ENCODE measurements at places on chromosomes 3 and 15.

DNA sequence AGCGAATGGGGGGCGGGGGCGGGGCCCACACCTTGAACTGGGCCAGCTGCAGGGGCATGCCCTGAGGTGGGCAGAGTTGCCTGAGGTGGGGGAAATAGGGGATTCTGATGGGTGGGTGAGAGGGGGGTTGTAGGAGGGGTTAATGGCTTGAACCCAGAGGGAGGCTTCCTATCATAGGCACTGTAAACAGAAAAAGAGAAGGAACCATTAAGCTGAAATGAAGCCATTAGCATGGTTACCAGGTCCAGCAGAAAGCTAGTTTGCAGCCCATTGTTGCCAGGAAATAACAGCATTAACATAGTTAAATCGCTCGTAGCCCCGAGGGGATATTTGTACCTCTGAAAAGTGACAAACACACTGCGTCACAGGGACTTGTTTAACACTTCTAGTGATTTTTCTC is 29.0 kb downstream of the ETV5 start:
- no peak for DNase-seq

- DNase-seq, result no peak
Measured at GRCh38 chr3:188026191-188026968, 127.6 kb upstream of the LPP start.

DNA sequence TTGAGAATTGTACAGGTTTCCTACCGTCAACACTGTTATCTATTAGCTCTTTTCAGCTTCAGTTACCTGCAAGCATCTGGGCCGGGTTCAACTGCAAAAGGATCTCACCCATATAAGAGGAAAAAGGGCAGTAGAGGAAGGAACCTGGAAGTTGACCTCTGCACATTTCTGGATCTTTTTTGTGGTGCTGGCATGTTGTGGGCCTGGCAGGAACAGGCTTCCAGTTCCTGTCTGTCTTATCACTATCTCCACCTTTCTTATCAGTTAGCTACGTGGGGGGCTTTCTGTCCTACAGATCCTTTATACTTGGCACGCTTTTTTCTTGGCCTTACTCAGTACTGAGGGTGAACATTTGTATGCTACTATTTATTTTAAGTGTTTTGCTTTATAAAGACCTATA is 42.2 kb upstream of the TJP1 start:
- DNase-seq, result no peak

DNA sequence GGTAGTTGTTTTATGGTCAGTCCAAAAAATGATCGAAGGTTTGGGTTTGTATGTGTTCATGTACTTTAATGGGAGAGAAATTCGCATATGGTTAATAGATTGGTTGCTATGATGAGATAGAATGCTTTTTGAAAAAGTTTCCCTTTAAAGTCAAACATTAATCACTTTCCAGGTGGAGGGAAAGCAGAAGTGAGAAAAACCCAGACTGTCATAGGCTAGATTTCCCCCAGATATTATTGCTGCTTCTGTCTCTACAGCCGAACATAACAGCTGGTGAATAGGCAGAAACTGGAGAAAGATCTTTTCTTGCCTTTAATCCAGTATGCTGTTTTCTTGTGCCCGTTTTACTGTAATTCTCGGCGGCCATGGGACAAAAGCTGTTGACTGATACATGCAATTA is 287.6 kb downstream of the SOX2 start:
- DNase-seq, result no peak

DNA sequence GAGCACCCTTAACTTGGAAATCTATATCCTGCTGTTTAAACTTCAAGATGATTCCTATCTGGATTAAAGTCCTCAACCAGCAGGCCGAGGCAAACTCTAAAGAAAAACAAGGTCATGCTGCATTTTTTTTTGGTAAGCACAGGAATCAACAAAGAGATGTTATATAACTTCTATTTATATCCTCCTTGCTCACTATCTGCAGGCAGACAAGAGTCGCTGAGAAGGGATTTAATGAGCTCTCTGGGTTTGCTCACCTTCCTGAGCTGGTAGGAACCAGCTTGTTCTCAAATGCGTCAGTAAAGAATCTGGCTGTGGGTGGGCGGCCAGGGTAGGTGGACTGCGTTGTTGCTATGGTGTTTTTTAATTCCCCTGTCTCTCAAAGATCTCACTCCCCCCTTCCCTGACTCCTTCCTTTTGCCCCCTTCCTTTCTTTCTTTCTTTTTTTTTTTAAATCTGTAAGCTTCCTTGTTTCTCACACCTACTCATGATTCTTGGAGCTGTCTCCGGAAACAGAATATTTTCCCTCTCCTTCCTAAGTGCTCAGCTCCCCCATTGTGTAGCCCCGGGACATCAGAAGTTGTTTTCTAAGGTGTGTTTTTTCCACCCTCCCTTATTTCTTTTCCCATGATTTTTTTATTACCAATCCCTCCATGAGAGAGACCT is 228.8 kb upstream of the BHLHE40 start:
- DNase-seq, result no peak

GRCh38 chr3:120795959-120796358 is 53.4 kb downstream of the GTF2E1 start:
- DNase-seq, result no peak

DNA sequence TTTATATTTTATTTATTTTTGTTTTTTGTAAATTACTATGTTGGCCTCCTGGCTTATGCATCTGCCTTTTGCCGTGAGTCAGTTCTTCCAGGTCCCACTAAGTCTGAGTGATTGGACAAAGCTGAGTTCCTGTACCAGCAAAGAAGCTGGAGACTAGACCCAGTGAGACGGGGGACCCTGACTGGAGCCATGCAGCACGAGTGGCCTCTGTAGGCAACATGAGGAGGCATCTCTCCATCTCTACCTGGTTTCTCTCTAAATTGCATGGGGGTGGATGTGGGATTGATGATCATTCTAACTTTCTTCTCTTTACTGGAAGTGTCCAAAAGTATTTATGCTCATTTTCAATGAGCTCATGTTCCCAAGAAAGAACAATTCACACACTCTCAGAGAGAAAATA is 155.3 kb upstream of the MRPL3 start:
- DNase-seq, result no peak

GRCh38 chr3:171825222-171825828 is 15.0 kb upstream of the PLD1 start:
- DNase-seq, result no peak

- DNase-seq, result no peak
Measured at GRCh38 chr3:140863580-140864009, 78.0 kb upstream of the SLC25A36 start.

- no peak for DNase-seq
Measured at GRCh38 chr3:100226712-100227429, 33.9 kb upstream of the TBC1D23 start.

Data from stimulated activated CD8-positive, alpha-beta memory T cell treated with anti-CD3 and anti-CD28 coated beads, Interleukin-7, amount 100 ng/mL, for 1 hour (primary cell).